ENCODE measurements at places on chromosomes 1 and 21.

DNA sequence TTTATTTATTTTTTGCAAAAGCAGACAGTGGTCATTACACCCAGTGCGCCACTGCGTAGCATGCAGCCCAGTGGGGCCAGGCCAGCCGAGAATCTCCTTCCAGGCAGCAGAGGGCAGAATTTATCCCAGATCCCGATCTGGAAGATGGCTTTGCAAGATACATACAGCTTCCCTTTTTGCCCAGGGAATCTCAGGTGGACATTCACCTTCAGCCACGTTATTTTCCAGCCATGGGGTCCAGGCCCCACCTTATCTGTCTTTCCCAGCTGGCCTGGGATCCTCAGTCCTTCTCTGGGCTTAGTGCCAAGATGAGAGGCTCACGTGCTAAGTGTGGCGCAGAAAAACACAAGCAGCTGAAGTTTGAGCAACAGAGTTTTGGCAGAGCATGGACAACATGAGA, 123.6 kb downstream of the AJAP1 start:
- no peak for DNase-seq

- DNase-seq: no peak
Observed at GRCh38 chr1:104408268-104408667, 658.6 kb downstream of the AMY1C start.

DNA sequence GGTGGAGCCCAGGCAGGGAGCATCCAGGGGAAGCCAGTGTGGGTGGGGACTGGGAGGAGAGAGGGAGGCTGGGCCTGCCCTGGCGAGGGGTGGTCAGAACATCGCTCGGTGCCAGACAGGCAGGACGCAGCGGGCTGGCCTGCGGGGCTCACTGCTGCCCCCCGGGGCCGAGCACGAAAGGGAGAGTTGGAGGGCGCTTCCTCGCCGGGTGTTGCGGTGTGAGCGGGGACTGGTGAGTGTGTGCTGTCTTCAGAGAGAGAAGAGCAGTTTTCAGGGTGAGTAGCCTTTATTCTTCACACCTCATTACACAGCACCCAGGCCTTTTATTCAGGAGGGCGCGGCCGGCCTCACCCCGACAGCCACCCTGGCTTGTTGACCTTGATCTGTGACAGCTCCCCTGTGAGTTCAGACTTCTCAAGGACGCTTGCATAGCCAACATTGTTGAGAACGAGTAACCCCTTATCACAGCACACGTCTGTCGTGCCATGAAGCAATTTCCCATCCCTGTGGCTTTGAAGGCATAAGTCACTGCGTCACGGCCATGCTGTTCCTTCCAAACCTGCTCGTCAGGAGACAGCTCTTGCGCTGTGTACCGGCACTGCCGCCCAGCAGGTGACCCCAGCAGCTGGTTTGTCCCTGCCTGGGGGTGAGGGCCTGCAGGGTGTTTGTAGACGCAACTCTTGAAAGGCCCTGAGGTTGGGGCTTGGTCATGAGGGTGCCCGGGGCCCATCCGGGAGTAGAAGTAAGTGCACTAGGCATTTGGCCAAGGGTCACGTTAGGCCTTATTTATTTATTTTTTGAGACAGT, 54.6 kb downstream of the PRKCZ start:
- no peak for DNase-seq

DNA sequence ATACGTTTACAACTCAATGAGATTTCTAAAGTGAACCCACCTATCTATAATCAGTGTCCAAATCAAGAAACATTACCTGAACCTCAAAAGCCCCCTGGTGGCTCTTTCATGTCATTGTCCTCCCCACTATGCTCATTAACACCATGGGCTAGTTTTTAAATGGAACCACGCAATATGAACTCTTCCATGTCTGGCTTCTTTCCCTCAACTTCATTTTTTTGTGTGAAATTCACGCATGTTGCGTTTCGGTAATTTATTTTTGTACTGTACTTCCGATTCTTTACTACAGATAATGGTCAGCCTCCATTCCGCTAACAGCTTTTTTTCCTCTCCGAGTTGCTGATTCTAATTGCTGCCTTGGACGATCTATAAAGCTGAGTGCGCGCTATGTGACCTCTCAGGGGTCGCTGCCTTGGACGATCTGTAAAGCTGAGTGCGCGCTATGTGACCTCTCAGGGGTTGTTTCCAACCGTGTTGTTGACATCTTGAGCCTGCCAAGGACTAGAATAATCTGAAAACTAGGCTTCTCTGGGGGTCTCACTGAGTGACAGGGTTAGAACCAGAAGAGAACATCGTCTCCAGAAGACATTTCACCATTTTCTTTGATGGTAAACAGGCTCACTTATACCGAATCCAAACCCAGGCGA, 1.1 kb upstream of the CACYBP start:
- no peak for DNase-seq

DNA sequence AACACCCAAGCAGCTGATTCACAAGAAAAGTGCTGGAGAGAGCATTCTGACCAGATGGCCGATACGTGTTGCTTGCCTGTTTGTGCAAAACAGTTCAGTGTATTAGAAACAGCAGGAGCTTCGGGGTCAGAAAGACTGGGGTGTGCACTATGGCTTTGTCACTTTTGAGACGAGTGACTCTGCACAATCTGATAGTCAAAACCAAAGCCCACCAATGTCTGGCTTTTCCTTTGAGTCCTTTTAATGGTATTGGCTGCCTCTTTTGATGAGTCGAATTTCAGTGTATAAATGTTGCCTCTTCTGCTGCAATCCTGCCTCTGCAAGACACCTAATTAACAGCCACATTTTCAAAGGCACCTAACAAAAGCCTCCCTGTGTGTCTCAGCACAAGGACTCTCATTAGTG, 444.6 kb downstream of the AJAP1 start:
- no peak for DNase-seq
